AG04450 (cell line): ENCODE measurements at places on chromosomes 12 and 14.
A peak's percentile ranks its signal among the peaks of the same experiment; 100 is the strongest.

DNA sequence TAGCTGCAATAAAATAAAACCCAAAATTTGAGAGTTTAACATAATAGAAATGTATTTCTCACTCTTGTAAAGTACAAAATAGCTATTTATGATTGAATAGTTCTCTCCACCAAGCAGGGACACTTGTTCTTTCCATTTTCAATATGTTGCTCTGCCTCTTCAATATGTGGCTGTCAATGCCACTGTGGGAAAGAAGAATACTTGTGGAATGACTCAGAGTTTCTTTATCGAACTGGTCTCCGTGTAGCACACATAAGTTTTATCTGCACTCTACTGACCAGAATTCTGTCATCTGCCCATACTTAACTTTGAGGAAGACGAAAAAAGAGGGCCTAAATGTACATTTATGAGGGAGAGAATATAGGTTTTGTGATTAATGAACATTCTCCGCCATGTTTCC, 256.9 kb downstream of the ATXN7L3B start:
- DNase-seq = no peak

GRCh38 chr12:7021956-7022355, 3.7 kb upstream of the LPCAT3 start:
- DNase-seq = no peak

GRCh38 chr14:93018366-93018765, 95.4 kb downstream of the CHGA start:
- DNase-seq = no peak

GRCh38 chr14:23095196-23096108, at the start of gene C14orf119:
TSS of gene C14orf119 (plus strand) at chr14:23095505. CDS start at chr14:23097659, 2,154 bp downstream.
- peak; percentile 99 for DNase-seq

DNA sequence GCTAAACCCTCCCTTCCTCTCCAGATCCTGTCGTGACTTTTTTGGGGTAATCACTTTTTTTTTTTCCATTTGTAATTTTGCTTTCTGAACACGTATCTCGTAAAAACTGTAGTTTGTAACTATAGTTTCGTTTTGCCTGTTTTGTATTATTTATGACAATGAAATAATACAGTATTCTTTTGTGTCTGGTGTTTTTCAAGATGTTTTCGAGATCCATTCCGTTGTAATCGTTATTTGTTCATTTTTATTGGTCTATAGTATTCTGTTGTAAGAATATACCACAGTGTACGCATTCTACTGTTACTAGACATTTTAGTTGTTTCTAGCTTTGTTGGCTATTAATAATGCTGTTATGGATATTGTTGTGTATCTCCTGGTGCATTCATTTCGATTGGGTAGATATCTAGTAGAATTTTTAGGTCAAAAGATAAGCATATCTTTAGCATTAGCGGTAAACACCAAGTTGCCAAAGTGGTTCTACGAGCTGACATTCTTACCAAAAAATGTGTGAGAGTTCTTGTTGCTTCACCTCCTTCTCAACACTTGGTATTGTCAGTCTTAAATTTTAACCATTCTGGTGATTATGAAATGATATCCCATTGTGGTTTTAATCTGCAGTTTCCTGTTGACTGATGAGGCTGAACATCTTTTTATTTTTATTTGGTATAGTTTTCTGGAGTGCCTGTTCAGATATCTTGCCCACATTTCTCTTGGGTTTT, 92.3 kb upstream of the EVL start:
- DNase-seq = no peak

DNA sequence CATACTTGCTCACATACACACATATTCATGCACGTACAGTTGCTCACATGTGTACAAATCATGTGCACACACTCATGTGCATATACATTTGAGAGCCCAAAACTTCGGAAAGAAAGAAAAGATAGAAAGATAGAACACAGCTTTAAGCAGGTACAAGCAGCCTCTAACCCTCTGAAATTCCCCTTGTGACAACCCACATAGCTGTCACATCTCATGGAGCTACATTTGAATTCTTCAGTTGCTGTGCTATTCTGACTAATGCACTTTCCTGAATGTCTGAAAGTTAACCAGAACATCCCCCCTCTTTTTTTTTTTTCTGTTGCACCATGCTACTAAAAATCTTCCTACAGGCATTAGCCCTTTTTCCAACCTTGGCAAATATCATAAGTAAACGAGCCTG, 51.9 kb upstream of the KCNA5 start:
- DNase-seq = no peak

DNA sequence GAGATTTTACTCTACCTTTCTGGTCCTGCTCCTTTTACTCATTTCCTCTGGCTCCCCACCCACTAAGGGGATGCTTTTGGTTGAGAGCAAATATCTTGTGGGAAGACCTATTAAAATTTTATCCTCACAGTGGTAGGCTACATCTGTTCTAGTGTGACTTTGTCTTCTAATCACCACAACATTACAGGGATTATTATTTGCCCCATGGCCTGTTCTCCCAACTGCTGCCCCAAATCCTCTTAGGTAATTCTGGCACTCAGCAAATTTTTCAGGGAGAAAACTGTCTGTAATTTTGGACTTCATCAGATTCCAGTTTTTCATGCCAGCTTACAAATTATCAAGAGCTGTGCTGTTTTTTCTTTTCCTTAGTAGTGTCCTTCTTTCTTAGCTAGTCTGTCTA, 172.3 kb downstream of the GPHN start:
- no peak for DNase-seq

GRCh38 chr14:51242545-51243490, 2.8 kb downstream of the TMX1 start:
- no peak for DNase-seq

- DNase-seq = no peak
Observed at GRCh38 chr12:52687497-52688385, 7.5 kb upstream of the KRT1 start.

GRCh38 chr14:63322897-63323573, 4.3 kb upstream of the GPHB5 start:
- DNase-seq = no peak

GRCh38 chr12:105107494-105108371, at the start of gene WASHC4:
TSS of gene WASHC4 (plus strand) at chr12:105107731. CDS start at chr12:105107801, 70 bp downstream.
- DNase-seq = peak; percentile 47

- DNase-seq = no peak
Observed at GRCh38 chr12:39835517-39836489, 216.2 kb upstream of the ABCD2 start.

GRCh38 chr14:37172024-37172869, at the start of gene SLC25A21:
TSS of gene SLC25A21 (minus strand) at chr14:37172606.
- peak; percentile 59 for DNase-seq

DNA sequence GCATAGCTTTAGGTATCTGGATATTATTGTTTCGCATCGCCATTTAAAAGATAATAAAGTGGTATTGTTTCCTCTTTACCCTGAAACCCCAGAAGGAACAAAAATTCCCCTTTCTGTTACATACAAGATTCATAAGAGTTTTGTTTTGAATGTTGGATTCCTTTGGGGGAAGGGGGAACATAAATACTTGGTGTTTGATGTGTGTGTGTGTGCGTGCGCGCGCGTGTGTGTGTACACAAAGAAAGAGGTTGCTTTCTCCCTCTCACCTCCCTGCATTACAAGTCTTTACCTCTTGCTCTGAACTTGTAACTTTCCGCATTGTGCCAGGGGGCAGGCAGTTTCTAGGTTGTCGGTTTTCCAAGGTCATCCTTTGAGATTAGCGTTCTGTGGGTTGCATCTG, 76.4 kb downstream of the GPATCH2L start:
- DNase-seq = no peak

- DNase-seq = no peak
Observed at GRCh38 chr12:80226576-80226975, 127.2 kb downstream of the OTOGL start.

DNA sequence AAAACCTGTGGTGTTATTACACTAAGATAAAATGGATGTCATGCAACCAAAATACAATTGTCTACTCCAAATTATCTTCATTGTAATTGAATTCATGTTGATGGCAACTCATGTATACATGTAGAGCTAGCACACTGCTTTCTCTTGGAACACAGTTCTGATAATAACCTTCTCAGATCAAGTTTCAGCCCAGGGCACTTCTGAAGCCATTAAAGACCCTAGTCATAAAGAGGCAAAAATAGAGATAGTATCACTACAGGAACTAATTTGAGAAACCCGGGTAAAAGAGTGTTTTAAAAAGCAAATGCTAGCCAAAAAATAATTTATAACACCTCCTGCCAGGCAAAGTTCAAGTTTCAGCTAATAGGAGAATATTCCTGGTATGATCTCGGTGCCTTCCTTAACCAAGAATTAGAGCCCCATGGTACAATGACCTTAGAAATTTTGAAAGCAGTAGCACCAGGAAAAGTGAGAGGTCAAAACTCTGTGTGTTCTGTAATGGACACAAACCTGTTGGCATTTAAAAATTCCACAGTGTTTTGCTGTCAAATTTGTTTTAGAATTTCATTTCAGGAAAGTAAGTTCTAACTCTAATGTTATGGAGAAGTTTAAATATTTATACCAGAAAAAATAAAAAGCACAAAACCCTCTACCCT, 105.0 kb upstream of the FRMD6 start:
- no peak for DNase-seq
